NCI-H1436 (cell line): ENCODE measurements at places on chromosomes 7 and 10.
A peak's percentile ranks its signal among the peaks of the same experiment; 100 is the strongest.

DNA sequence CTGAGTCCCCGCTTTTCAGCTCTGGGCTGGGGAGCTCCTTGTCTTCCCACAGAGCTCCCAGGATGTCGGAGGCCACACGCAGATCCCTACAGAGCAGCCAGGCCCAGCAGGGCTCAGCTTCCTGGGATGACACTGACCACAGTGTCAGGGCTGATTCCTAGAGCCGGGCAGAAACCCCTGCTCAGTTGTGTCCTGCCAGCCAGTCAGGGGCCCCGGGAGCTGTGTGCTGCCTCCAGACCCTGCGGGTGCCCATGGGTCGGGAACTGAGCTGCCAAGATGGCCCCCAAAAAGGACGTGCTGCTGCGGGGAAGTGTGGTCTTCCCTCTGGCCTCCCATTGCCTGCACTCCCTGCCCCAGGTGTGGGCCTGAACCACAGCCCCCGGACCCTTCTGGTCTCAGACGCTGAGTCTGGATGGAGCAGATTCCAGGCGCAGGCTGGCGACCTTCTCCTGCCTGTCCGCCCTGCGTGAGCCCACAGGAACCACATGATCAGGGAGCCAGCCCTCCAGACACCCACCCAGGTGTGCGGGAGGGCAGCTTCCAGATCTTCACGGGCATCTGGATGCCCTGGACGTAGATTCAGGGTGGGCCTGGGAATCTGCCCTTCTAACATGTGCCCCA lies 217.4 kb downstream of the MAD1L1 start:
- DNase-seq = no peak

DNA sequence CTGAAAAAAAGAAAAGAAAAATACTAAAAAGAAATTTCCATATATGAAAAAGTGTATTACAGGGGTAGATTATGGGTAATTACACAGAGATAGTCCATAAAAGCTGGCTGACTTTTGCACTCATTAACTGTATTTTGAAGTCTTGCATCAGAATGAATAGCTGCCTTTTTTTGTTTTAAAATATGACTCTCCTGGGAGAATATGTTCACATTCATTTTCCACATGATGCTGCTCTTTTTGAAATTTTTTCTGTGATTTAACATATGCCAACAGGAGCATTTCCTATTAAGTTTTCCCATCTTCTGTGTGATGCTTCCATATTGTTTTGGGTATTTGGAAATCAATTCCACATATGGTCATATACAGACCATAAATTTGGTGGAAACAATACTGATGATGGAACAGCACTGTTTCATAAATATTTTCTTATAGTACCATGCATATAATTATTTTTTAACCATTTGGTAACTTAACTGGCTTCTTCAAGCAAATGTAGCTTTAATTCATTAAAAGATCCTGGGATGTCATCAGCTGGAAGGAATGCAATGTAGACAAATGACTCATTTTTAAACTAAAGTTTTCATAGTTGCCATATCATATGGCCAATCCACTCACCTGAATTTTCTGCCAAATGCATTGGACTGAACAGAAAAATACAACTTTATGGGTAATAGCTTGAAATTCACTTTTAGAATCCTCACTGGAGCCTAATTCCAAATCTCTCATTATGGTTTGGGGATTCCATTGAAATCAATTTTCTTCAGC lies 313.9 kb upstream of the GLI3 start:
- no peak for DNase-seq

- DNase-seq = no peak
Observed at GRCh38 chr7:36208426-36208825, 55.4 kb downstream of the EEPD1 start.

GRCh38 chr7:17625043-17625442 lies 315.3 kb downstream of the SNX13 start:
- DNase-seq = no peak

- no peak for DNase-seq
Observed at GRCh38 chr10:23065181-23065948, 30.0 kb upstream of the MSRB2 start.

DNA sequence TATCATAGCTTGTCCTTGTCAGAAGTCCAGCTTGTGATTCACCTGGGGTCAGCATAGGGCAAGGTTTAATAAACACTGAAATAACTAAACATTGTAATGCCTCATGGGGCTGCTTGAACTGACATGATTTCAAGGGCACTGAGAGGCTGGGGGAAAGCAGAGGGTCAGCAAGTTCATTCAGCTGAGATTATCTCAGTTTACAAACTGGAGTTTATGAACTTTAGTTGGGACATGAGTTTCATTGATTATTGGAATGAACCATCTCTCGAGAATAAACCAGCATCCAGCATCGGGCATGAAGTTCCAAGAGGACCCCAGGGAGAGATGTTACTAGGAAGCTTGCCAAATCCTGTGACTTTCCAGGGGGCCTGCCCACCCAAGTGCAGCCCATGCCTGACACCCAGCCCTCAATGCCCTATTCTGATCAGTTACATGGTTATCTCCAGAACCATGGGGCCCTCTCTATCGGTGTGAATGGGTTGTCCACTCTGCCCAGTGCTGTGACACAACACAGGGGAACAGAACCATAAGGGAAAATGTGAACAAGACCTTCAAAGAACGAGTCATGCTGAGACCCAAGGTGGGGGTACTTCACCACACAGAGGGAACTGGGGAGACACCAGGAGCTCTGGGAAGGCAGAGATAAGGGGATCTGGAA lies 7.9 kb upstream of the CYP3A7 start:
- no peak for DNase-seq

DNA sequence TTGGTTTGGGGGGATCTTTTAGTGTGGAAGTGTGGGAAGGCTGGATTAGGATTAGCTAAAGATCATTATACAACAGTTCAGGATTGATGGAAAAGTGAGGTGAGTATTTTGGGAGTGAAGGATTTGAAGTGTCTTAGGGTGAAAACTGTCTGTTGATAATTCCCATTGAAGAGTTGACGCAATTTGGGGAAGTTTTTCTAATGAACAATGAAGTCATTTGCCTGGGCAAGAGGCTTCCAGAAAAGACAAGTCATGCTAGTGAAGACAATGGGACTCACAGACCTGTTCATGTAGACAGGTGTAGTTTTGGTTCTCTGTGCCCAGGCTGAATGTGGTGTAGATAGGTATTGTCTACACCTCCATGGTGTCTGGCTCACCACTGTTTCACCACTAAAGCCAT lies 194.3 kb upstream of the GPR26 start:
- no peak for DNase-seq

GRCh38 chr7:50206453-50207250 lies 97.9 kb upstream of the IKZF1 start:
- no peak for DNase-seq

- peak; percentile 97 for DNase-seq
Observed at GRCh38 chr7:1418505-1419309, 40.6 kb downstream of the MICALL2 start.

DNA sequence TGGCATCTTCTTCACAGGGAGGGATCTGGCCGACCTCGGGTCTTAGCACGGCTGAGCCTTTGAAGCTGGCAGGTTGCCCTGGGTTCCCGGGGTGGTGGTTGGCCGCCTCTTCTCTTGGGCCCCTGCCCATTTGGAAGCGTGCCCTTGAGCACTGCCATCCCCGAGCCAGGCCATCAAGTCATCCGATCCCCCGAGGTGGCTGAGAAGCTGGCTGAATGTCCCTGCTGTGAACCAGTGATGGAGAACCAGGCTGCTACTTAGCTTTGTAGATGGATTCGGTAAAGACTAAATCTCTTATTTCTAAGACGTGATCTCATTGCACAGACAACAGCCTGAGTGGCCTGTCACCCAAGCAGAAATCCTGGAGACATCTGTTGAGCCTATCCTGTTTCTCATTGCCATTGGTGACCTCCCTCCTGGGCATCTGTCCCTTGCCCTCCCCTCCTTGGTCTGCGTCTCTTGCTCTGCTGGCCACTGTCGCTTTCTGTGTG lies 74.3 kb downstream of the GRK5 start:
- no peak for DNase-seq

- DNase-seq = no peak
Observed at GRCh38 chr7:40810274-40810673, 675.5 kb downstream of the SUGCT start.

DNA sequence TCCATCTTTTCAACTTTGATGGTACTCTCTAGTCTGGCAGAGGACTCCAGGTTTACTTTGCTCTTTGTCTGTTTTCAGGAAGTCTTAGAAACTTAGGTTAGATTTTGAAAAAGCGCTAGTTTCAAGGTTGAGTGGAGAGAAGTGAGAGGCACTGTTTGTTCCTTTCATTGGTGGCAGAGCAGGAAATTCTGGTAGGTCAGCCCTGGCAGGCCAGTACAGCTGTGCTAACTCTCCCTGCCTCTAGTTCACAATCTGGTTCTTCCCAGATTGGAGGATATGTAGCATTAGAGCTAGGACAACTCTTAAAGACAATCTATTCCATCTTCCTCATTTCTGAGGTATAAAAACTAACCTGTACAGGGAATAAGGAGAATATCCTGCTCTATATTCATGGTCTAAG lies 160.9 kb upstream of the FZD1 start:
- no peak for DNase-seq

DNA sequence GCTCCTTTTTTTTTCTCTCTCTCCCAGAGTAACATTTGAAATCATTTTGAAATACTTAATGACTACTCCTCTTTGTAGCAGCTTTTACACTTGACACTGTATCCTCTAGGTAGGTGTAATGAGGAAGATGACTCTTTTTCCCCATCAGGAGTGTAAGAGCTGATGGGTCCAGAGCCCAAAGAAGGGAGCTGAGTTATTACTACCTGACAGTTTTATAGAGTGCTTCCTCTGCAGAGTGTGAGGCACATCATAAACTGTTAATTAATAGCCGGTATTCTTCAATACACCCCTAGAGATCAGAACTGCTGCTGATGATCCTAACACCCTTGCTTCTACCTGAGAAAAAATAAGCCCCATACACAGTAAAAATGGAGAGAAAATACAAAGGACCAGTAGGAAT lies 279.8 kb upstream of the SEMA3A start:
- no peak for DNase-seq
